Upper lobe of right lung (tissue), 1 donor: ENCODE measurements at places on chromosomes 2 and 18.

GRCh38 chr2:10617241-10617640, 72.5 kb downstream of the NOL10 start:
- no peak for DNase-seq

DNA sequence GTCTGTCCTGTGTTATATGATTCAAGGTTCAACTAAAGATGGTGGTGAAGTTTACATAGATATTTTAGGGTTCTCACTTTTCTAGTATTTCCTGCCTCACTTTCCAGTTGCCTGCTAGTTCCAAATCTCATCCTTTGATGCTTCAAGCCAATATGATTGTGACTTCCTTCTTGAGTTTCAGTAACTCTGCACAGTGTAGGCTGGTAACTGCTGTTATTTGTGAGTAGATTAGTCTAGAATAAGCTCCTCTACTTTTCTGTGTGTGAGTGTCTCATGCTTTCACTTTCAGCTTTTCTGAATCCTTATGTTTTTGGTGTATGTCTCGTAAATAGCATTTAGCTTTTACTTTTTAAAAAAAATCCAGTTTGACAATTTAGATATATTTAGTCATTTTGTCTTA, 42.6 kb downstream of the GALNT1 start:
- no peak for DNase-seq

- no peak for DNase-seq
These were observed 10.3 kb downstream of the ATP8B1 start for GRCh38 chr18:57792631-57793301.

DNA sequence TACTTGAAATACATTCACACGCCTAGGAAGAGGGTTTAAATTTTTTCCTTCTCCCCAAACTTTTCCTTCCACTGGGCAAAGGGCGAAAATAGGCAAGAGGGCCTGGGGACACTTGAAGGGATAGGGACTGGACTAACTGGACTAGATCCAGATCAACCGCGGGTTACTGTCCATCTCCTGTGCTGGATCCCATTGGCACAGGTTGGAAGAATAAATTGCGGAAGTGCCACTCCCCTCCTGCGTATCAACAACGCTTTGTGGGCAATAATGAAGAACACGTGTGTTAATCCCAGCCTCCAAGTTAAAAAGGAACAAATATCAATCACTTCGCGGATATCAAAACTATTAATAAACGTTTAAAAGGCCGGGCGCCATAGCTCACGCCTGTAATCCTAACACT, 1.7 kb upstream of the FZD5 start:
- DNase-seq: no peak

DNA sequence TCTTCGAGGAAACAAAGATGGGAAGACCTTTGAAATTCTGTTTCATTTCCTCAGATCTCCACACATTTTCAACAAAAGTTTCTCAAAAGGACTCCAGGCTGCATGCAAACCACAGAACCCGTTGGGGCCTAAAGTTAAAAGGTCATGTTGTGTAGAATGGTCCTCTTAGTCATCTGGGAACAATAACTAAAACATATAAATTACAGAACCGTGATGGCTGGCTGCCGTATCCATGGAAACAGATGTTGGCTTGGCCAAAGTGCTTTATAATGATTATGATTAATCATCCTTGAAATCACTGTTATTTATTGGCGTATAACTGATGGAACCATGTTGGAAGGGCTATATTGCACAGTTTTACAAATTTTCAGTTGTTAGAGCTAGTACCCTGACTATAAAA, 182.8 kb upstream of the CRIM1 start:
- no peak for DNase-seq

GRCh38 chr18:70022636-70023035, 75.0 kb upstream of the CD226 start:
- no peak for DNase-seq

GRCh38 chr2:196725218-196725617, 74.3 kb downstream of the GTF3C3 start:
- DNase-seq: no peak

DNA sequence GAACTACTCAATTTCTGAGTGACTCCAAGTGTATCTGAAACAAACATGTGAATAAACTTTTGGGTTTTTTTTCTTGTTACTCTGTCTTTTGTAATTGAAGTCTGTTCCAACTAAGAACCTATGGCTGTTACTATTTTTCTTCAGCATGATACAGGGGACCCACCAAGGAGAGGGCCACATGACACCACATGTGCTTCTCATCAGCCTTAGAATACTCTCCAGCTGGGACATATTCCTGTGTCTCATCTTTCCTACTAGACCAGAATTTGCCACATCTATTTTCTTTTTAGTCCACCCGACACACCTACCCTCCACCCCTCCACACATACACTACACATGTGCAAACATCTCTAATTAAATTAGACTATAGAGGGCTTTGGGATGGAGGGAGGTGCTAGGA, 191.7 kb upstream of the NDUFV2 start:
- DNase-seq: no peak

- no peak for DNase-seq
These were observed 332.8 kb upstream of the MAP2 start for GRCh38 chr2:209091056-209091455.

DNA sequence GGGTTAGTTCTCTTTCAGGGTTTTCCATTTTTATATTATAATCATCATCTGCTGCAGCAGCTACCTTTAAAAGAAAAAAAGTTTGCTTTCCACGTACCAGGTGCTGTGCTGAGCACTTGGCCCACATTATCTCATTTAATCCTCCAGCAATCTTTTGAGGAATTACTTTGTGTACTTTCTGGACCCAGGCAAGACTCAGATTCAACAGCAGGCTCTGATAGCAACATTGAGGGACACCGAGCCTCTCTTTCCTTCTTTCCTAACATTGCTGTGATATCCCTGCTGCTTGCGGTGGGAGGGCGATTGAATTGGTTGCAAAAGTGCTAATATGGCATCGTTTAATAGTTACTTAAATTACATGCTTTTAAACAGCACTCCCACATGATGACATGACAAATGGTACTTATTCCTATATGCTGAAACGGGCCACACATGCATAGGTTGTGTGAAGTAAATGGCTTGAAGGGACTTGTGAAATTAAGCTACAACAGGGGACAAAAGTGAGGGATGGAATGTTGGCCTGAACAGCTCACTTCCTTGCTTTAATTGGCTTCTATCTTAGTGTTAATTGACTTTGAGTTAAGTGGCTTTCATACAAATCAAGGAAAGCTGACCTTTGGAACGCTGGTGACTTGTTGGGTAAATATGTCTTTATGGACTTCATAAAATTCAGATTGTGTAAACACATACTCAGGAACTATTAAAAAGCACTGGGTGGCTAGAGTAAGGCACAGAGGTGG, 21.2 kb downstream of the SPRED2 start:
- no peak for DNase-seq

- DNase-seq: no peak
These were observed 130.3 kb downstream of the CELF4 start for GRCh38 chr18:37435150-37435867.

DNA sequence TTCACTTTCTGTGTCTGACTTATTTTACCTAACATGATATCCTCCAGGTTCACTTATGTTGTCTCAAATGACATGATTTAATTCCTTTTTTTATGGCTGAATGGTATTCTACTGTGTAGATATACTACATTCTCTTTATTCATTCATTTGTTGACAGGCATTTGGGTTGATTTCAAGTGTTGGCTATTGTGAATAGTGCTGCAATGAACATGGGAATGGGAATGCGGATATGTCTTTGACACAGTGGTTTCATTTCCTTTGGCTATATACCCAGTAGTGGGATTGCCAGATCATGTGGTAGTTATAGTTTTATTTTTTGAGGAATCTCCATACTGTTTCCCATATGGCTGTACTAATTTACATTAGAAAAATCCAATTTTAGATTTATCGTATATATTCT, 195.4 kb upstream of the KLHL14 start:
- no peak for DNase-seq

DNA sequence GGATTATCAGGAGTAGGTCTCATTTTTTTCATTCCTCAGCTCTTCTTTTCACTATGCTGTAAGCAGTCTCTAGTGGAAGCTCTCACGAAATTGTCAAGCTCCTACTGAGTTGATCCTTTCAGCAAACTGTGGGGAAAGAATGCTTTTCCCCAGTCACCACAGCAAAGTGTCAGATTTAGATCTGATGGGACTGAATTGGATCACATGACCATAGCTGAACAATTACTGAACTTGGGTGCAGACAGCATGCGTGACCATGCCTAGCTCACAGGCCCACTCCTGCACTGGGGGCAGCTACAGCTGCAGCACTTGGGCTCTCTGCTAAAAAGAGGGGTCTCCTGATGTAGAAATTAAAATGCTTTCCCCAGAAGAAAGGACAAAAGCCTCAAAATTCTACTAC, 3.1 kb downstream of the ARHGAP15 start:
- DNase-seq: no peak

DNA sequence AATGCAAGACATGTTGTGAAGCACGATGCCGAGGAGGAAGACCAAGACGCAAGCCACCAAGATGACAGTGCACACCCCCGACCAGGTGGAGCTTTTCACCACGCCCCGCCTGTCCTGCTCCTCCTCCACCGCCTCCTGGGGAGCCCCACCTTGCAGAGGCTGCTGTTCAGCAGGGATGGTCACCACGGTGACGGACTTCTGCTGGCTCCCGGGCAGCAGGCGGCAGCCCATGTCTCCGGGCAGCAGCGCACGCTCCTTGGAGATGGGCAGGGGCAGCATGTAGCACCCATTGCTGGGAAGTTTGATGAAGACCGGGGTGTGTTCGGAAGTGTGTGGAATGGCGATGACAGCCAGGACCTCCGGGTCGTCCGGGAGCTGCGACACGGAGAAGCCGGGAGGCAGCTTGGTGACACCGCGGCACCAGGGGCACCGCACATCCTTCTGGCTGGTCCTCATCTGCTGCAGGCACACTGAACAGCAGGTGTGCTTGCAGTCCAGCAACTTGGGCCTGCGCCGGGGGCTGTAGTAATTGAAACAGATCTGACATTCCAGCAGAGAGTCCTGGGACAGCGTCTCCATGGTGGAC, 76.8 kb downstream of the RNF152 start:
- DNase-seq: no peak

- DNase-seq: no peak
These were observed 34.2 kb downstream of the RAB12 start for GRCh38 chr18:8643326-8643878.

GRCh38 chr2:134900151-134900550, 18.5 kb upstream of the CCNT2 start:
- no peak for DNase-seq

DNA sequence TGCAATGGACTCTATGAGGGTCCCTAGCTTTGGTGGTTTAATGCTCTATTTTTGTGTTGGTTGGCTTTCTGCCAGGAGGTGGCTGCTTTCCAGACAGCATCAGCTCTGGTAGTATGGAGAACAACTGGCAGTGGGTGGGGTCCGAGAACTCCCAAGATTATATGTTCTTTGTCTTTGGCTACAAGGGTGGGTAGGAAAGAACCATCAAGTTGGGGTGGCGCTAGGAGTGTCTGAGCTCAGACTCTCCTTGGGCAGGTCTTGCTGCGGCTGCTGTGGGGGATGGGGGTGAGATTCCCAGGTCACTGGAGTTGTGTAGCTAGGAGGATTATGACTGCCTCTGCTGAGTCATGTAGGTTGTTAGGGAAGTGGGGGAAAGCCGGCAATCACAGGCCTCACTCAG, 976.1 kb upstream of the GYPC start:
- no peak for DNase-seq

DNA sequence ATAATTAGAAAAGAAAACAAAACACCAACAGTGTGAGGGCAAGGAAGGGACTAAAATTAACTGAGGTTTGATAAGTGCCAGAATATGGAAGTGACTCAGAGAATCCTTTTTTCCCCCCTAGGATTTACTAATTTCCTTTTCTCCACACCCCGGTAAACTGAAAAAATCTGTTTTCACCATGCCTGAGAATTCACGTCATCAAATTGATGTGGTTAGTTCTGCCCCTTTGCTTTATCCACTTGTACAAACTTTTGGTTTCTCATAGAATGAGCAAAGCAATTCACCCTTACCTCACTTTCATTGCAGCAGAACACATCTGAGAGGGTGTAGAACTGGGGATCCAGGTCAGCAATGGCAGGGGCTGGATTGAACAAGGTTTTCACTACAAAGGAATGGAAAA, 57.8 kb downstream of the RBKS start:
- DNase-seq: no peak

- no peak for DNase-seq
These were observed 66.6 kb downstream of the ABCG8 start for GRCh38 chr2:43905371-43905803.

DNA sequence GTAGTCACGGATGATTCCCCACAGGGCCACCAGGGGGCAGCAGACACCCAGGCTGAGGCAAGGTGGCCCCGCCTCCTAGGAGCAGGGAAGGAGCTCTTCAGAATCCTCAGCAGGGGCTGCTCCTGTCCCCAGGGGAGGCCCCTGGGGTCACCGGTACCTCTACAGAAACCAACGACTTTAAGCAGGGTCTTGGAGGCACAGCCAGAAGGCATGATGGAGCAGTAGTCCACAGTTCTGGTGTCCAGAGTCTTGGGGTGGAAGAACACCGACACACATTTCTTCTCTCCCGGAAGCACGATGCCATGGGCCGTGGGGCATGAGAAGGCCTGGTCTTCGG, 11.5 kb downstream of the CFAP65 start:
- DNase-seq: peak; percentile 89

GRCh38 chr2:190641469-190641868, 7.4 kb upstream of the NAB1 start:
- DNase-seq: no peak

DNA sequence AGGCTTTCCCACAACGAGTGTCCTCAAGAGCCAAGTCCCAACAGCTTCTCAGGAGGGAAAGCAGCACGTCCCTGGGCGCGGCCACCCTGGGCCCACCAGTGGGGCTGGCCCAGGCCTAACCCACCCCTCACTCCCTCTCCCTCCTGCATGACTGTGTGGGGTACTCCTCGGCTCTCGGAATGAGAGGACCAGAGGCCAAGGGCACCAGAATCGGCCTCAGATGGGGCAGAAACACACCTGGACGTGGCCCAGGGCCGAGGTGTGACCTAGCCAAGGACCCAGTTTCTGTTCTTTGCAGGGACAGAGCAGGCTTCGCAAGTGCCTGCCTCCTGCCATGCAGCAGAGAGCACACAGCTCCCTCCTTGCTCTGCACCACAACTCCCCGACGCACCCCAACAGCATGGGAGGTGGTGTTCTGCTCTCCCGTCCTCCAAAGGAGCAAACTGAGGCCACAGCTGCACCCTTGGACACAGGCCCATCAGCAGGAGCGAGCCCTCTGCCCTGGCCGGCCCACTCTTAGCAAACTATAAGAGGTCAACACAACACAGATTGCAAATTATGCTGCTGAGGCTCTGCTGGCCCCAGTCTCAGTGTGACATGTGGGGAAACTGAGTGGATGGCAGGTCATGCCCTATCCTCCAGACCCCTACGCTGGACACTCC, 19.7 kb downstream of the HS6ST1 start:
- no peak for DNase-seq
